ENCODE measurements at places on chromosomes 11 and 22. TPM values are rescaled to one million over a fixed set of nuclear protein-coding genes. Genes with fewer than 3 reads are reported as not detected.

The CYTH4 gene
- 30.2 TPM for total RNA-seq

The FLRT1 gene
- total RNA-seq, result 0.66 TPM

The CASP5 gene
- total RNA-seq, result 0.91 TPM

The CRY2 gene
- 44.5 TPM for total RNA-seq

The SHANK3 gene
- total RNA-seq, result 40.5 TPM

The RAG1 gene
- total RNA-seq, result 1.9 TPM

The ZNF280A gene
- not detected for total RNA-seq

The RASGRP2 gene
- 42.6 TPM for total RNA-seq

The TRIM6 gene
- total RNA-seq, result 6.5 TPM

The SCUBE1 gene
- 7.1 TPM for total RNA-seq

The SCGB2A2 gene
- not detected for total RNA-seq

DNA sequence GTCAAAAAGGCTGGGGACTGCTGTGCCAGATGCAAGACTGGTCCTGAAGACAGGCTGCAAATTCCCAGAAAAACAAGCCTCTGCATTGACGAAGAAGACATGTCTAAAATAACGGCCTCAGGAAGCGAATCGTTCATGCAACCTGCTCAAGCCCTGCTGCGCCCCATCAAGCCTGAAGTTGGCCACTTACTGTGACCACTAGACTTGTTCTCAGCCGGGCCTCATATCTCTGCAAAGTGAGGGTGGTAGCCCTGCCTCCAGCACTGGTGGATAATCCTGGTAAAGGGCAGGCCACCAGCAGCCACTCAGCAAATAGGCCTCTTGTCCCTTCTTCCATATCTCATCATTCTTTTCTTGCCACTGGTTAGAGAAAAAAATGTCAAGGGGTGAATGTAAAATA lies 11.8 kb downstream of the LTO1 start:
- DNase-seq, result no peak

DNA sequence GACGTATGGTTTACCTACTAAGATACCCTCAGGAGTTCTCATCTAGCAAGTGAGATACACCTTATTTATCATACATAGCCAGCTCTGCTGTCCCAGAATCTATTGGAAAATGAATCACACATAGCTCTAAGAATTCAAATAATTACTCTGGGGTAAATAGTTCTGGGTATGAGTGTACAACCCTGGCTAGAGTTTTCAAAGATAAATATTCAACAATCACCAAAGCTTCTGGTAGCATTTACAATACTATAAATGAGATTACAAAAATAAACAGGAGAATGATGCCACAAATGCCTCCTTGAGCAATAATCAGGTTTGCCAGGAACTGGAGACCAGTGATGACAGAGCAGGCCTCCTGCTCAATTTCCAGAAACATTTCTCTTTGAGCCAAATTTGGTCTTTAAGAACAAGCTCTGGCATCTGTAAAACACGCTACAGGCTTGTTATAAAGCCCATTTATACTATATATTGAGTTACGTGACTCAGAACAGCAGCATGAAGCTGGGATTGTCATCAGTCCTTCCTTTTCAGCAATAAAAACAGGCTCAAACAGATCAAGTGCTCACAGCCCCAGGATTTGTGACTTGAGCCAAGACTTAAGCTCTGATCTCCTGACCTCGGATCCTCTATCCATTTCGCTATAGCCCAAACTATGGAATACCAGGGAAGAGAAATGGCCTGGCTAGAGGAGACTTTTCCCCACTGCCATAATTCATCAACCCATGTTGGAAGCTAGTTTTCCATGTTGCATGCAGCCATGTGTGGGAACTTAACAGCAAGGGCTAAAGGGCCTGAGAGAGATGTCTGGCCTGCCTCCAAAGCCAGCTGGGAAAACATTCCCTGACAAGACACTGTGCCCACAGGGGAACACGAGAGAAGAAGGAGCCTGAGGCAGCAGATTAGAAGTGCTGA lies 19.7 kb downstream of the RAB30 start:
- no peak for DNase-seq

DNA sequence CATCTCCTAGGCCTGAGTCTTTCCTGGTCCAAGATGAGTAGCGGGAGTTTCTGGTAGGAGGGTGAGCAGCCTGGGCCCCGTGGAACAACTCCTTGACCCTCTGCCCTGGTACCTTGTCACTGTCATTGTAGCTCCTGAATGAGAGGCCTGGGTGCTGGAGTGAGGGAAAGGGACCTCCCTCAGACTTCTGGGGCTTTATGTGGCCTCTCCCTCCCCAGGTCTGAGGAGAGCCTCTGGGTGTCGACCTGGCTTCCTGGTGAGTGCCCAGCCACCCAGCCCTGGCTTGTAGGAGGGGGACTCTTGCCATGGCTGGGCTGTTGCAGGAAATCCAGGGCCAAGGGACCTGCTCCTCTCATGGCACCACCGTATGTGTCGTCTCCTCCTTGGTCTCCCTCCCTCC lies 3.9 kb downstream of the P2RY2 start:
- no peak for DNase-seq

- DNase-seq, result peak; percentile 95
Observed at GRCh38 chr11:62786318-62787004, 741 bp upstream of the TMEM179B start.

- peak; percentile 73 for DNase-seq
Observed at GRCh38 chr22:23183061-23183698, 2.9 kb downstream of the BCR start.

DNA sequence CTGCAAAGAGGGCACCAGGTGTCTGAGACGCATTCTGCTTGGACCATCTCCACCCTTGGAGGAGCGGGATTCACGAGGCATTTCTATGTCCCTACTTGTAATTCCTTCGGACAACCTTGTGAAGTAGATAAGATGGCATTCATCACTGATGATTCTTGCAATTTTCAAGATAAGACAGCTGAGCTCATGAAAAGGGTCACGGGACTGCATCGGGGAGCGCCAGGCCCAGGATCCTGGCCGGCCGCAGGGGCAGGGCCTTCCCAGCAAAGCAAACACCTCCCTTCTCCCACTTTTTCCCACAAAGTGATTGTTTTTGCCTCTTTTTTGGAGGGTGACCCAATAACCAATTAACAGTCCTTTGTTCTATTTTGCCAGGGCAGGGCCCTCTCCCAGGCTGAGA lies 8.4 kb downstream of the LIF start:
- no peak for DNase-seq

GRCh38 chr11:105000167-105000566 lies 22.8 kb downstream of the CASP5 start:
- no peak for DNase-seq

GRCh38 chr11:112172362-112172994 lies 2.8 kb upstream of the BCO2 start:
- no peak for DNase-seq

GRCh38 chr11:76786441-76787014 lies 3.4 kb downstream of the TSKU start:
- no peak for DNase-seq

- no peak for DNase-seq
Observed at GRCh38 chr22:22835771-22836291, 51.8 kb upstream of the IGLL5 start.

GRCh38 chr11:66287211-66287888 lies 1.6 kb downstream of the YIF1A start:
- no peak for DNase-seq

- DNase-seq, result no peak
Observed at GRCh38 chr11:44727114-44727372, 281 bp downstream of the TSPAN18 start.

DNA sequence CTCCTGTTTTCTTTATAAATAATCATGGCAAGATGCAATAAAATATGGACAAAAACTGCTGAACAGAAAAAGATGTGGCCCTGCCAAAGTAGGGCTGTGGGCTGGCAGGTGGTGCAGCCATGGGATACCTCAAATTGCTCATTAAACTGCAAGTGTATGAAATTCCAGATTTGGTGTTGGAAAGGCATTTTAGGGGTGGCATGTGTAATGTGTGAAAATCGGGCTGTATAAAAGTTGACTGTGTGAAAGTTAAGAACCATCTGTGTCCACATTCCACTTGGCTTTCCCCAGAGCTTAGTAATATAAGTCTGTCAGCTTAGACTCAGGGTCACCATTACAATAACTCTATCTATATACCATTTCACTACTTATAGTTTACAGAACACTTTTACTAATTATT lies 34.8 kb upstream of the FZD4 start:
- DNase-seq, result no peak

GRCh38 chr22:40334060-40334459 lies 12.2 kb upstream of the ADSL start:
- no peak for DNase-seq

GRCh38 chr11:5242933-5243815 lies 6.5 kb downstream of the HBG1 start:
- DNase-seq, result no peak

DNA sequence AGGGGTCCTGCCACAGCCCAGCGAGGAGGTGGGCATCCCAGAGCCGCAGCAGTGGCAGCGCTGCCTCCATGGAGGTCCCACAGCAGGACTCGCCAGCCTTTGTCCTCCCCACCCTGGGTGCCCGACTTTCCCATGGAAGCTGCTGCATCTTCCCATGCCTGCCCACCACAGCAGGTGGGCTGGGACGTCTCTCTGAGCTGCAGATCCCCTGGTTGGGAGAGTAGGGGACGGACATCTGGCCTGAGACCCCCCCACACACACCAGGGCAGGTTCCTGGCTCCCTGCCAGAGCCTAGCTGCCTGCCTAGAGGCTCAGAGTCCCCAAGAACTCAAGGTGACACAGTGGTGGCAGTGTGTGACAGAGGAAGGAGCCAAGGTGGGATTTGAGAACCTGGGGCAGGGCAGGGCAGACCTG lies 21.5 kb upstream of the PRR5 start:
- no peak for DNase-seq

DNA sequence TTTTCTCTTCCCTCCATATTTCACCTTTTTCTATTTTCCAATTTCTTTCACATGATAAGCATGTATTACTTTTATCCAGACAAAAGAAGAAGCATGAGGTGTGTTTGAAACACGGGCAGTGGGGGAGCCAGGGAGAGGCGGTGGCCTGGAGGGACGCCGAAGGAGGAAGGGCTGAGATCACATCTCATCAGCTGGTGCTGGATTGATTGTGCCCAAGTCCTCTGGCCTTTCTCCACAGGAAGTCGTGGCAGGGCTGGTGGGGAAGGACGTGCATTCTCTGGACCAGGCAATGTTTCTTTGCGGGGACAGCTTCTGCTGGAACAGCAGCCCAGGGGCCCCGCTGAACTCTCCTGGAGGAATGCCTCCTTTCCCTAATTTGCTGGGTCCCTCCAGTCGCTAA lies 82.9 kb downstream of the MIAT start:
- DNase-seq, result no peak

GRCh38 chr22:47288680-47289079 lies 526.2 kb downstream of the TBC1D22A start:
- no peak for DNase-seq

- DNase-seq, result peak; percentile 19
Observed at GRCh38 chr11:8063324-8063723, 17.7 kb upstream of the TUB start.

DNA sequence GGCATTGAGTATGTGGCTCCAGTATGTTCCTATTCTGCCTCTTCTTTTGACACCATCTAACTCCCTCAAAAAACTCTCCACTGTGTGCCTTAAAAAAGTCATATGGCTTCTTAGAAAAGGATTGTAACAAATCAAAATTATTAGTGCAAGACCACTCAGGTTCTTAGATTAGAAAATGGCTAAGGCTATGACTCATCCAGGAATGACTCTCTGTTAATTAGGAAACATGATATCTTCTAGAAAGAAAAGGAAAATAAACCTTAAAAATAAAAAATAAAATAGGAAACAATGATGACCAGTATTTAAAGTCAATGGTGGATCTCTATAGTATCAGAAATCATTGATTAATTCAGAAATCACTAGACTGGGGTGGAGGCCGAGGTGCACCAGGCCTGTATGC lies 21.7 kb downstream of the SLC25A17 start:
- DNase-seq, result no peak

- DNase-seq, result no peak
Observed at GRCh38 chr11:126899961-126900748, 100.4 kb downstream of the KIRREL3 start.

- DNase-seq, result no peak
Observed at GRCh38 chr11:27619763-27620335, 80.4 kb downstream of the BDNF start.

DNA sequence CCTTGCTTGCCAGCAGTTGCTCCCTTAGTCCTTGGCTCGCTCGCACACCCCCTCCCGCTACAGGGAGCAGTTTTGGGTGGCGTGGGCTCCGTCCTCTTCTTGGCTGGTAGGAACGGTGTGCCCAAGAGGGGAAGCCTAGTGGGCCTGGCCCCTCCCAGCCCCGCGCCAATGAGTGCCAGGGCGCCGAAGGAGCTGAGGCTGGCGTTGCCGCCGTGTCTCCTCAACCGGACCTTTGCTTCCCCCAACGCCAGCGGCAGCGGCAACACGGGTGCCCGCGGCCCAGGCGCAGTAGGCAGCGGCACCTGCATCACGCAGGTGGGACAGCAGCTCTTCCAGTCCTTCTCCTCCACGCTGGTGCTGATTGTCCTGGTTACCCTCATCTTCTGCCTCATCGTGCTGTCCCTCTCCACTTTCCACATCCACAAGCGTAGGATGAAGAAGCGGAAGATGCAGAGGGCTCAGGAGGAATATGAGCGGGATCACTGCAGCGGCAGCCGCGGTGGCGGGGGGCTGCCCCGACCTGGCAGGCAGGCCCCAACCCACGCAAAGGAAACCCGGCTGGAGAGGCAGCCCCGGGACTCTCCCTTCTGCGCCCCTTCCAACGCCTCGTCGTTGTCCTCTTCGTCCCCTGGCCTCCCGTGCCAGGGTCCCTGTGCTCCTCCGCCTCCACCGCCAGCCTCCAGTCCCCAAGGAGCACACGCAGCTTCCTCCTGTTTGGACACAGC lies 1.6 kb downstream of the C11orf87 start:
- peak; percentile 31 for DNase-seq

DNA sequence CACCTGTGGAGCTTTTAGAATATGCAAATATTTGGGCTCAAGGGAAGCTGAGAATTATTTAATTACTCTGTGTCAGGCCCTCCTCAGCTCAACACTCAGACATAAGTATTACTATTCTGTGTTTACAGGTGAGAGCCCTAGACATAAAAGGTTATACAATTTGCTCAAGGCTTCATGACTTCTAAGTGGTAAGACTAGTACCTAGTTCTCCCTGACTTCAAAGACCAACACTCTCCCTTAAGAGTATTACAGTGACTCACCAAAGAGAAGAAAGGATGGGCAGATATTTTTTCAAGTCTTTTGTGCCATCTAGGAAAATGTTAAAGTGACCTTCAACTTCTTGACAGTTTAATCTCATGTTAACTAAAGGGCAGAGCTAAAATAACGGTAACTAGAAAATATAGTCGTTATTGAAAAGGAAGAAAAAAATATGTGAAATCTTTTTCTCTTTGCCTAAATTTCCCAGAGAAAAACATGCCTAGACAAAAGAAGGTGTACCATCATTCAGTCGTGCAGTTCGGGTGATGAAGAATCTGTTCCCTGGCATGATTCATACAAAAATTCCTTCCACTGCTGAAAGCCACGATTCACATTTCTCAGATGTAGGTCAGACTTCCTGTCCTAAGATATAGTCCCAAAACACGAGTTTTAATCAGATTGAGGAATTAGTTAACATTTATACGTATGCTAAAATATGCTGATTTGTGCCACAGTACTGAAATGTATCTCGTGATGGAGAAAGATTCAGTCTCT lies 849.1 kb upstream of the API5 start:
- DNase-seq, result no peak

GRCh38 chr11:121123496-121124069 lies 22.5 kb downstream of the TECTA start:
- no peak for DNase-seq

Data from kidney (tissue), 22 donors.